ENCODE measurements at places on chromosomes 2 and 18.

DNA sequence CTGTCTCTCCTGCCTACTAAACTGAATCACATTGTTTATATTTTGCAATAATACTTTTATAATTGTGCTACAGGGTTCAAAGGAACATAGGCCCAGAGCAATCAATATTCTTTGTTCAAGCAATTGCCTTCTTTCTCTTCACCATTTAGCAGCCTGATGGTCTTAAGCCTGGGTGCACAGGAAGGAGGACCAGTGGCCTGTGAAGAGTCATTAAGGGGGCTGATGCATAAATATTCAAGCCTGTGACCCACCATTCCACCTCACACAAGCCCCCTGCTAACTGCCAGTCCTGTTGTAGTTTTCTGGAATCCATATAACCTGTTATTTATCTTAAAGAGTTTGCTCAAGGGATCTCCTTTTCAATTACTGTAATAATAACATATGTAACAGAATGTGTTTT is 56.0 kb downstream of the ABCA12 start:
- DNase-seq: no peak

DNA sequence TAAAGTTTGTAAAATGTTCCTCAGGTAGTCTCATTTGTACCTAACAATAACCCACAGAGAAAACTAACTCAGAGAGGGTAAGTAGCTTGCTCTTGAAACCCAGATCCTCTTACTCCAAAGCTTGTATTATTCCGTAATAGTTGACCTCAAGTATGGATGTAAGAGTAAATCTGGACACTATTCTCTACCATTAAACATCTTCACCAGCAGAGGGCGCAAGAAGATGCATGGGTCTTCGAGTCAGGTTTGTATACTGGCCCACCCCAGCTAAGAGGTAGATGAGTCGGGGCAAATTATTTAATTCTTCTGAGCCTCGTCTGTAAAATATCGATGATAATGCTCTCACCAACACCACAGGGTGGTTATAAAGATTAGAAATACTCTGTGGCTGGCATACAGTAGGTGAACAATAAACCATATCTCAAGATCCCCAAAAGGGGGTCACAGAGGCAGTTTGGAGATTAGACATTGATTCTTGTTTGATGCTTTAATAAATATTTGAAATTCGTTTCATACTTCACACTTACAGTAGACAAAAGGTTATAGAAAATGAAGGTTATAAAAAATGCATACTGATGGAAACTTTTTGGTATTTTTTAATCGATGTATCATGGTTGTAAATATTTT is 3.5 kb upstream of the CABLES1 start:
- DNase-seq: no peak

DNA sequence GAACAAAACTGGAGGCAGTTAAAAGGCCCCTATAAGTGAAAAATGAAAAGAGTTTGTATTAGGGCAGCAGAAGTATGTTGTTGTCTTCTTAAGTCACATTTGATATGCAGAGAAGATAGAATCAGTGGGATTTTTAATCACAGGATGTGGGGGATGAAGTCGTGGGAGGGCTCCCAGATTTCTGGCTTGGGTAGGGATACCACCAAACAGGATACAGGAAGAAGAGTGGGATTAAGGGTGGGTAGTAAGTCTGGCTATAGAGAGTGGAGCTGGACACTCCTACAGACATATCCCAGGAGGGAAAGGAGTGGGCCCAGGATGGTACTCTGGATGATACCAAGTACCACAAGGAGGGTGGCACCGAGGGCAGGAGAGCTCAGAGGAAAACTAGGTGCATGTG is 99.3 kb downstream of the GAREM1 start:
- no peak for DNase-seq

DNA sequence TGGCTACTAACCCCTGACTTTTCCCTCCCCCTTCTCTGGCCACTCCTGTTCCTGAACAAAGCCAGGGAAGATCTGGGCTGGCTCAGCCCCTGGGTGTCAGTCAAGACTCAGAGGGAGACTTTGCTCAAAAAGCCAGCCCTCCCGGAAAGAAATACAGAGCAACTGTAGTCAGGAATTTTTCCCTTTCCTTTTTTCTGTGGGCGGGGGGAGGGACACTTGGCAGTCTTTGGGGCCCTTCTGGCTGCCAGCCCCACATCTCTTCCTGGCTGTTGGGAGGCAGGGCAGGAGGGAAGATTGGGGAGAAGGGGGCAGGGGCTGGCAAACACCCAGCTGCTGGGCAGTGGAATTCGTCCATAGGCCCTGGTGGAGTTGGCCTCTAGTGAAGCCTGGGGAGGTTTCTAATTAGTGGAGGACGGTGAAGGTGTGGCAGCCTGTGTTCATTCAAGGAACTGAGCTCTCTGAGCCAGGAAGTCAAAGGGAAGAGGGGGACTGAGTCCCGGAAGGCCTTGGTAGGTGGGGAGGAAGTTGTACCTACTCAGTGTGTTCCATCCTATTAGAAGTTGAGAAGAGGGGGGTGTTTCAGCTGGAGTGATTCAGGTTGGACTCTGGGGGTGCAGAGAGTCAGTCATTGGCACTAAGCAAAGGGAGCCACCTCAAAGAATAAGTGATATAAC is 10.9 kb downstream of the IGFBP2 start:
- DNase-seq: no peak

DNA sequence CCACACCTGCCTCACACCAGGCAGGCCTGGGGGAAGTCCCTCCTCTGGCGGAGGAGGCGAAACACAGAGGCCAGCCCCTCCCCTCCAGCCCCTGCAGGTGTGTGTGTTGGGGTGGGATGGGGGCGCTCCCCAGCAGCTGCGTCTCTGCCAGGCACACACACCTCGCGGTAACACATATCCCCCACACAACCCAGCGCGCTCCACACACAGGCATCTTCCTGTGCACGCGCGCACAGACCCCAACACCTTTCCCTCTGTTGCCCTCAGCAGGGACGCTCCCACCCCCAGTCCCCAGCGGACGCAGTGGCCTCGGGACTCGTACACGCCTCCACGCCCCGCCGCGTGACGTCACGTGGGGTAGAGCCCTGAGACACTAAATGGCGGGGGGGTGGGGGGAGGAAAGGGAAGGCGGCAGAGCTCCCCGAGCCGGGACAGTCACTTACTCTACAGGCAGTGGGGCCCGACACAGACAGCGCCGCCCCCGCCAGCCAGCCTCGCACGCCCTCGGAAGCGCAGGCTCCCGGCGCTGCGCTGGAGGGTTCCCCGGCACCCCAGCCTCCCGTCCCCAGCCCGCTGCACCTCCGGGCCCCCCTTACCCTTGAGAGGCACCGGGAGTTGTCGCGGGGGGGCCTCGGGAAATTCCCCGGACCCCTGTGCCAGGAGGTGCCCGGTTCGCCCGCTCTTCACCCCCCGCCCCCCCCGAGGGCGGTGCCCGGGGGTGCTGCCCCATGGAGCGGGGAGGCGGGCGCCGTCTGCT is at the start of gene WNT10A:
WNT10A (plus strand) TSS at position 751 of the 757 bp plus-strand sequence. CDS start 144 bp downstream, outside the sequence.
- DNase-seq: no peak

GRCh38 chr2:29921560-29921915 is at the start of gene ALK:
Gene ALK, minus strand, starts transcription at chr2:29921586. Its CDS starts 927 bp downstream, at chr2:29920659.
- peak; percentile 14 for DNase-seq

DNA sequence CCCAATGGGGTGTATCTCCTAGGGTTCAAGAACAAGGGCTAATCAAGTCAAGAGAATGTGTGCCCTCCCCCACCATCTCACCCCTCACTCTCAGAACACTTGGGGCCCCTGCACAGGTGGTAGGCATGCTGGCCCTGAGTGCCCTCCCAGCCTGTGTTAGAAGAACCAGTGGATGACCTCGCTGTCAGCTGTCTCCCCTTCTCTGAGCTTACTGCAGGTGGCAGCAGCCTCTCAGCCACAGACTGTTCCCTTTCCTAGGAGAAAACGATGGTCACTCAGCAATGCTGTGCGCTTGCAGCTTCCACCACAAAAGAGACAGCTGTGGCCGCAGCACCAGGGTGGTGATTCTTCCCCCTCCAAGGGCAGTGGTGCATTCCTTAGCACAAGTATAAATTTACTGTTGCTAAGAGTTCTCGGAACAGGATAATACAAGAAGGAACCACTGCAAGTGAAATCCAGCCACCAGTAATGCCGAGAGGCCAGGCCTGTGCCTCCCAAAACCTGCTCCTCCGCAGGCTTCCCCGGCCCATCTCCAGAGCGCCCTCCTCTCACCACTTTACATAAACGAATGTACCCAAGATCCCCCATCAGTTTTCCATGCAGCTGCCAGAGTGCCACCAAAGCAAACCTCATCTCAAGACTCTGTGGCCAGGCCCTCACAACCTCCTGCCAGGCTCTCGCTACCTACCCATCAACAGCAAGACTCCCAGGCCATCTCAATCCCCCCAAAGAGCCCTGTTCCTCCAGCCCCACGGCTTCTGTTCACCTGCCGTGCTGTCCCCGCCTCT is 935 bp upstream of the RAMP1 start:
- DNase-seq: no peak

DNA sequence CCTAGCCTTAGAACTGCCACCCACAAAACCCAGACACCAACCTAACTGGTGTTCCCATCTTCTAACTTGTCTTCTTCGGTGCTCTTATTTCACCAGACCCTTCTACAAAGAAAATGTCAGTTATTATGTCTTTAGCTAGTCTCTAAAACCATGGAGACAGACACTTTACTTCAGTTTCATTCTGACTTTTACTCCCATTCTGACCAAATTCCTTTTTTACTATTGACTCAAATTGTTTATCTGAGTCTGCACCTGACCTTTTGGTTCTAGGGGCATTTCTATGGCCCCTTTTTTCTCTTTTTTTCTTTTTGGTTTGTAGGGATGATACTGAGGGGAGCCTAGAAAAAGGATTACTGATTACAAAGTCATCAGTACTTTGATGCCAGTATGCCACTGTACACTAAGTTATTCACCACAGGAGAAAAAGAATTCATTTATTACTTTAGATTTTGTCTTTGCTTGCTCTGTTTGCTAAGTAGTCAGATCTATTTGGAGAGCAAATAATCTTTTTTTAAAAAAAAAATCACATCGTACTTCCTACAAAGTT is 6.8 kb upstream of the SLC1A4 start:
- no peak for DNase-seq

All from NCI-H2081 treated with DMSO at 0.1 percent for 48 hours (cell line).